Astrocyte of the hippocampus (primary cell): ENCODE measurements at places on chromosomes 5 and 9.

DNA sequence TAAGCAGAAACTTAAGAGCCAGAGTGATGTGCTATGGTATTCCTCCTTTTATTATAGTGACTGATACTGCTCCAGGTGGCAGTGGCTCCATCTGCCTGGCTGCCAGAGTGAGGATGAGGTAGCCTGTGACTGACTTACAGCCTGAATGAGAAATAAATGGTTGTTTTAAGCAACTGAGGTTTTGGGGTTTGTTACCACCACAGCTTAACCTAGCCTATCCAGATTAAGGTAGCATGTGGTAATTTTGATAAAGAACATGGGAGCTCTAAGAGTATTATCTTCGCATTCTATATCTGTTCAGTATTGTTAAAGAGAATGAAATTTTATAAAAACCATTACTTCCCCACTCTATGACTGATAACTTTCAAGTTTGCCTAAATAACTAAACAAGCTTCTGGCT lies 39.0 kb downstream of the GOLPH3 start:
- DNase-seq, result no peak

DNA sequence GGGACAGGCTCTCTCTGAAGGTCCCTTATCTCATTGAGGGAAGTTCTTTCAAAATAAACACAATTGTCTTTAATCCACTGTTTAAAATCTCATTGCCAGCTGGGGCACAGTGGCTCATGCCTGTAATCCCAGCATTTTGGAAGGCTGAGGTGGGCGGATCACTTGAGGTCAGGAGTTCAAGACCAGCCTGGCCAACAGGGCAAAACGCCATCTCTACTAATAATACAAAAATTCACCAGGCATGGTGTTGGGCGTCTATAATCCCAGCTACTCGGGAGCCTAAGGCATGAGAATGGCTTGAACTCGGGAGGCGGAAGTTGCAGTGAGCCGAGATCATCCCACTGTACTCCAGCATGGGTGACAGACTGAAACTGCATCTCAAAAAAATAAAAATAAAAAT lies 8.3 kb upstream of the NDFIP1 start:
- DNase-seq, result no peak

GRCh38 chr5:52786949-52787599 lies 642 bp upstream of the ITGA1 start:
- DNase-seq, result peak; percentile 28

- peak; percentile 1 for DNase-seq
These were observed 286.4 kb upstream of the CDH12 start for GRCh38 chr5:23139338-23140171.

DNA sequence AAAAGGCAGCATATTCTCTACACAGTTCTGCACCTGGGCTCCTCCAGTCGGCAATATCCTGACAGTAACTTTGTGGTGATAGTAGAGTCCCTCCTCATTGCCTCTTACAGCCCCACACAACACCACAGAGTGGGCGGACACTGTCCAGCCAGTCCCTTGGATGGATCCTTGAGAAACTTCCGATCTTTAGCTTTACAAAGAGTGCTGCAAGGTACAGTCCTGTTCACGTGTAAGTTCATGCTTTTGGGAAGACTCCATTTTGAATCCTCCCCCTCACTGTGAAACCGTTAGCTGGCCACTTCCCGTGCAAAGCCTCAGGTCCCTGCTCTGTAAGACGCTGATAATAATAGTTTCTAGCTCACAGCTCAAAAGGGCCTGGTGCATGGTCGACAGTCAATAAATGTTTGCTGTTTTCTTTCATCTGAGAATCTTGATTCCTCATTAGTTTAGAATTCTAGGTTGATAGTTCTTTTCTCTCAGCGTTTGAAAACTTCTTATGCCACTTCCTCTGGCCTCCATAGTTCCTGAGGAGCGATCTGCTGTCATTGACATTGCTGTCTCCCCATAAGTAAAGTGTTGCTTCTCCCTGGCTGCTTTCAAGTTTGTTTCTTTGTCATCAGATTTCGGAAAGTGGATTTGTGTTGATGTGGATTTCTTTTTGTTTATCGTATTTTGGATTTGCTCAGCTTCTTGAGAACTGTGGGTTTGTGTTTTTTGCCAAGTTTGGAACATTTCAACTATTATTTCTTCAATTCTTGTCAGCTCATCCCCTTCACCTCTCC lies 82.9 kb downstream of the COL23A1 start:
- DNase-seq, result no peak

DNA sequence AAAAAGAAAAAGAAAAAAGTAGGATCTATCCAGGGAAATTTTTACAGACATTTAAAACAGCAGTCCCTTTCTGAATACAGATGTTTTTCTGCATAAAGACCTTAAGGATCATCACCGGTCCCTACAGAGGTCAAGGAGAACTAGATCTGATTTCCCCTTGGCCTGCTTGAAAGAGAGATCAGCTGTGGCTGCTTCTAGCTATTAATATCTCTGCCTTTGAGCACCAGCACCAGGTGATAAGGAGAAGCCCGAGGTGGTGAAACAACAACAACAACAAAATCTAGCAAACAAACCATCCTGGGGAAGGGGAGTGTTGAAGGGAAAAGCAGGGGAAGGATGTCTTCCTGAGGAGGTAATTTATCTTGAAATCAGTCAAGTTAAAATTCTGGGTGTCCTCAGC lies 42.1 kb downstream of the ZNF366 start:
- DNase-seq, result no peak

DNA sequence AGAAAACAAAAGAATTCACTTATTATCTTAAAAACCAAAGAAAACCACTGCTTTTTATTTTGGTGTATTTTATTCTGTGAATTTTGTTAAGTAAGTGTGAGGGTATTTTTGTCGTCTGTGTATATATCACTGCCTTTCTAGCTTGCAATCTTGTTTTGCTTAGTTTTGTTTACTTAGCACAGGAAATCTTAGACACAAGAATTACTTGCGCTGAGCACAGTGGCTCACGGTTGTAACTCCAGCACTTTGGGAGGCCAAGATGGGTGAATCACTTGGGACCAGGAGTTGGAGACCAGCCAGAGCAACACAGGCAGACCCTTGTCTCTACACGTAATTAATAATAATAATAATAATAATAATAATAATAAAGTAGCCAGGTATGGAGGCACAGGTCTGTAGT lies 230.3 kb downstream of the PAPPA start:
- DNase-seq, result peak; percentile 48

GRCh38 chr9:94783102-94783682 lies 56.7 kb downstream of the AOPEP start:
- DNase-seq, result peak; percentile 87

DNA sequence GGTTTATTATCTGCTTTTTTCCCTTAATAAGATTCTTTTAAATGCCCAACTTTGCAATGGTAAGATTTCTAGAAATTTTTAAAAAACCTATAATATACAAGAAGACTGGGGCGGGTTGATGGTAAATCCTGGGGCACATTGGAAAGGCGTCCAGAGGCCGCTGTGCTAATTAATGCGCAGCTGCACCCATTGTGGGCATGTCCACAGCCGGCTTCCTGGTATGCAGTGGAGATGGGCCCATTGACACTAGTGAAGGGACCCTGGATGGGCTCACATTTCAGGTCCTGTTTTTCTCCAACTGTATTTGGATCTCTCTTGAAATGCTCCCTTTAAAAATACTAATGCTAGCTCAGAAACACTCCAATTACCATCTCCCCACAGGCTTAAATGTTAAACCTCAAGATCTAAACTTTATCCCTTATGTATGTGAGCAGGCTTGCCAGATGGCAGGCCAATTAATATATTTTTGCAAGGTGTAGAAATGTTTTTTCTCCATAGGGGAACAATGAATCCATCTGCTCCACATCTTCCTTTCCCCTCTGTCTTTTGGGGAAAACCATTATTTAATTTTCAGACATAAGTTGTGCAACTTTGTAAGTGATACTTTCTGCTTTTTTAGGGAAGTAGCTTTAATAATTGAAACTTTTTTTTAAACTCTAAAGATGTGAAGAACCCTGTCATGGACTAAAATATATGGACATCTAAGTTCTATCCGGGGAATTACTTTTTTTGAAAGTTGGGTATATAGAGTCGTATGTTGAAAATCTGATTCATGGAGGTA lies 177.3 kb downstream of the CD180 start:
- DNase-seq, result no peak

DNA sequence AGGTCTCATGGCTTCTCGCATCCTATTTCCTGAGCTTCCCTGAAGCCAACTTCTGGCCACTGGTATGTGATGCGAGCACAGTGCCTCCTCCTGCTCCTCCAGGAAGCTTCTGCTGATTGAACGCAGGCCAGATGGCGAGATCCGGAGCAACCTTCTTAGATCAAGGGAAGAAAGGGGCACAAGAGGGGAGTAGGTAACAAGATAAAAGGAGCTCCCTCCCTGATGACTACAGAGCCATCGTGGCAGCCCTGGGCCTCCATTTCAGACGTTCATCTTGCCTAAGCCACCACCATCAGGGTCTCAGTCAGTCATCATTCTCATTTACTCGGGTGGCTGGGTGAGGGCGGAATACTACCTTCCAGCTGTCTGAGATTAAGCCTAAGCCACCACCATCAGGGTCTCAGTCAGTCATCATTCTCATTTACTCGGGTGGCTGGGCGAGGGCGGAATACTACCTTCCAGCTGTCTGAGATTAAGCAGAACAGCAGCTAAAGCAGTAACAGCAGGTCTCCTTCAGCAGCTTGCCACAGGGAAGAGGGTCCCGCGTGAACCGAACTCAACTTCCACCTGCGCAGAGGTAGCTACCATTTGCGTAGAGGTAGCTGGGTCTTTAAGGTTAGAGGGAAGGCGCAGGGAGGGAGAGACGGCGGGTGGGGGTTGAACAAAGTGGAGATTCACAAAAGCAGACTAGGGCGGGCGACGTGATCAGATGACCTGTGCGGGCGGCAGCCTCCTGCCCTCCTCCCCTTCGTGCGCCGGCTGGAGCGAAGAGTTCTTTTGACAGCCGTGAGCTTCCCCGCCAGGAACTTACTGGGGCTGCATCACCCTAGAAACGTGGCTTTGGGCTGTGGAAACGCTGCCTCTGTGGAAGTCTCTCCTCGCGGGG lies 27.9 kb upstream of the MGAT1 start:
- DNase-seq, result no peak

DNA sequence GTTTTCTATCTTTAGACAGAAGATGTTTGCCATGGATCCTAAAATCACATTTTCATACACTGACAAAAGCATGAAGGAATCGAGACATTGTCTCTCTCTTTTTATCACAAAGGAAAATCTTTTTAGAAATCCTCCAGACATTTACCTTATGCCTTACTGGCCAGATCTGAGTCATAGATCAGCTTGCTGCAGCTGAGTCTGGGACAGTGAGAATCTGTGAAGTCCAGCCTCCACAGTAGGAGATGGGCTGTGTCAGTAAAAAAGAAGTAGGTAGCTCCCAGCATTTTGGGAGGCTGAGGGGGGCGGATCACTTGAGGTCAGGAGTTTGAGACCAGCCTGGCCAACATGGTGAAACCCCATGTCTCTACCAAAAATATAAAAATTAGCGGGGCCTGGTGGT lies 333.4 kb upstream of the ZNF462 start:
- peak; percentile 6 for DNase-seq

DNA sequence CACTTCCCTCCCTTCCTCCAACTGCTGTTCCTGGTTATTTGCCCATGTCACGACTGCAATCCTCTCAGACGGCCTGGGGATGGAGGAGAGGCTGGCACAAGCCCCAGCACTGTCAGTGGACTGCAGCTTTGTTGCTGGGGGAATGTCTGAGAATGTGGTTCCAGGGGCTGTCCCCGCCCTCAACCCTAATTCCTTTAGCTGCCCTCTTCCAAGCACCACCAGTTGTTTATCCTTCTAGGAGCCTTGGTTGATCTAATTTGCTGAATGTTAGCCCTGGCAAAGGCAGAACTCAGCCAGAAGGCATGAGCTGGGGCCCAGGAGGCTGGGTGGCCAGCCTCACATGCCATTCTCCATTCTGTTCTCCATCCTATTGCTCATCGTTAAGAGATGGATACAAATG lies 51.6 kb downstream of the ADAM19 start:
- peak; percentile 74 for DNase-seq

DNA sequence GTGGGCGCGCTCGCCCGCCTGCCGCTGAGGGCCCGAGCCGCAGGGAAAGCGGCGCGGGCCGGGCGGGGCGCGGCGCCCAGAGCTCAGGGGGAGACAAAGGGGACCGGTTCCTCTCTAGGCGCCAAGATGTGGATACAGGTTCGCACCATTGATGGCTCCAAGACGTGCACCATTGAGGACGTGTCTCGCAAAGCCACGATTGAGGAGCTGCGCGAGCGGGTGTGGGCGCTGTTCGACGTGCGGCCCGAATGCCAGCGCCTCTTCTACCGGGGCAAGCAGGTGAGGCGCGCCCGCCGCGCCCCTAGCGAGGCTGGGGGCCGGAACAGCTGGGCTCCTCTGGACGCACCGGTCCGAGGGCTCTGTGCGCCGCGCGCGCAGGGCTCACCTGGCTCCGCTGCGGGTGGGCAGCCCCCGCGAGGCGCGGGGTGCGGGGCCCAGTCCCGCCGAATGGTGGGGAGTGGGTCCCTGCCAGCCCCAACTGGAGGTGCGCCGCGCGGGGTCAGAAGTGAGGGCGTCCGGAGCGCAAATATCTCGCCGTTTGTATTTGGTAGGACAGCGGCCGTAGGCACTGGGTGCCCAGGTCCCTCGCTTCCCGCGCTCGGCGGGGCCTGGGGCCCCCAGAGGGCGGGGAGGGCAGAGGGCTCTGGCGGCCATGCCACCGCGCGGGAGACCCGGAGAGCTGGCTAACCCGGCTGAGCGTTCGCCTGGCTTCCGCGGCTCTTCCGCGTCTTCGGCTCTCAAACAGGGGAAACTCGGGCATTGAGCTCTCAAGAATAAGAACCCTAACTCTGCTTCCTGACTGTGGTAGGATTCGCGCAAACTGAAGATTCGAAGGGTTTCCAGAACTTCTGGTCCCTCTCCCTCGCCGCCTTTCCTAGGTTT lies 607 bp downstream of the UHRF2 start:
- DNase-seq, result no peak

DNA sequence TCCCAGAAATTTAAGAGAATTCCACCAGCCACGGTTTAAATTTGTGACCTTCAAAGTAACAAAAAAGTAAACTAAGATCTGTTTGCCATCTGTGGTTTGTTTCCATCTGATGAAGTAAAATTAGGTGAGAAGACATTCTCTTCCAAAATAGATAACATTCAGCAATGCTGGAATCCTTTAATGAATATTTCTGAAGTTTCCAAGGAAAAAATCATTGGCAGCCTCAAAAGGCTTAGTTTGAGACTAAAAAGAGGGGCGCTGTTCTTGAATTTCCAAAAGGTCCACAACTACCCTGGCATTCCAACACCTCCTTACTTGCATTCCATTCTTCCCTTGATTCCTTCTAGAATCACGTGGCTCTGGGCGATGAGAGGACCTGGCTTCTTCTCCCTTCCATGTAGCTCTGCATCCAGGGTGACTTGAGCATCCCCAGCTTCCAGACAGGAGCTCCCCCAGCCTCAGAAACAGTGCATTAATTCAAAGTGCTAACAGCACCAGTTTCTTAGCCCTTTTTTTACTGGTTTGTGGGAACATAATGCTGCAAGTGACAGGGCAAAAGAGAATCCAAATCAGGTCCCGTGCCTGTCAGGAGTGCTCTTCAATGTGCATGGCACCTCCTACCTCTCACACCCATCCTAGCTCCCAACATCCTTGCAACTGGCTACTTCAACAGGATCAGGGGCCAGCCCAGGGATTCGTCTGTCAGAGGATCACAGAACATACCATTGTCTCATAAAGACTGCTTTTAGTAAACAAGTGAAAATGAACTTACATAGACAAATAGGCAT lies 191.5 kb upstream of the S1PR3 start:
- no peak for DNase-seq
